Peyer's patch (tissue), 4 donors: ENCODE measurements at places on chromosomes 16 and 17. TPM values are rescaled to one million over a fixed set of nuclear protein-coding genes. Genes with fewer than 3 reads are reported as not detected.

The SLC35G6 gene
- total RNA-seq: not detected

The VAT1L gene
- total RNA-seq: 0.80 TPM

The TNFSF12 gene
- total RNA-seq: 7.6 TPM

The RAP1GAP2 gene
- 30.8 TPM for total RNA-seq

The C1QL1 gene
- 0.67 TPM for total RNA-seq

The ASGR2 gene
- total RNA-seq: not detected

The ANKRD40CL gene
- 147 TPM for total RNA-seq

The WSCD1 gene
- total RNA-seq: 47.1 TPM

The PRCD gene
- total RNA-seq: not detected

The LRRC37A gene
- 1.8 TPM for total RNA-seq

The KRT9 gene
- total RNA-seq: not detected

The COPS3 gene
- 21.4 TPM for total RNA-seq

The CCL17 gene
- not detected for total RNA-seq

The HAS3 gene
- 1.1 TPM for total RNA-seq

The KRT23 gene
- not detected for total RNA-seq

The KCNJ12 gene
- not detected for total RNA-seq

The NKIRAS2 gene
- total RNA-seq: 22.1 TPM

The SSTR5 gene
- not detected for total RNA-seq

The PIMREG gene
- total RNA-seq: 5.8 TPM

The NUP85 gene
- total RNA-seq: 37.1 TPM

The GAST gene
- total RNA-seq: not detected

The STAT3 gene
- total RNA-seq: 178 TPM
